Stimulated activated CD8-positive, alpha-beta memory T cell treated with anti-CD3 and anti-CD28 coated beads, Interleukin-15, amount 100 ng/mL, for 24 hours (primary cell): ENCODE measurements at places on chromosomes 5 and 9.

- DNase-seq: no peak
These were observed 1156.8 kb upstream of the SEMA6A start for GRCh38 chr5:117731446-117731845.

- no peak for DNase-seq
These were observed 35.8 kb upstream of the MVB12B start for GRCh38 chr9:126290871-126291270.

GRCh38 chr9:136705564-136705963 lies 6.8 kb upstream of the DIPK1B start:
- DNase-seq: no peak

DNA sequence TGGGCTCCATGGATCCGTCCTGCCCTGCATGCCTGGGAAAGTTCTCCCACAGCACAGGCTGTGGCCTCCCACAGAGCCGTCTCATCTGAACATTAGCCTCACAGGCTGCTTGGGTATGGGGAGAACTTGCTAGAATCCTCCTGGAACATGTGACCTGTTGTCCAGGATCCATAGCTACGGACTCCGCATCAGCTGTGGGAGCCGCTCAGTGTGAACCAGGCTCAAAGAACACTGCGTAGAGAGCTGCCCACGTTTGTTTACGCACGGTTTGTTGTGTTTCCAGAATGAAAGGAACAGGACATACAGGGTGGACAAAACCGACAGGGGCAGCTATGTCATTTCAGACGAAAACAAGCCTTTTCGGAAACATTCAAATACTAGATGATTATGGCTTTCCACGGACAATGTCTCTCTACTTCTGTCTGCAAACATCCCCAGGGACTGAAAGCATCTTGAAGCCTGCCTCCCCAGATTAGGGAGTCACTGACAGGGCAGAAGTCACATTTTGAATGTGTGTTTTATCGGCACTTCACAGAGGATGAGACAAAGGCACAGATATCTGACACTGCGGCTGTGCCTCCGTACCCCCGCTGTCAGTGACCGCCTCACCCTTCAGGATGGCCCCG lies 390.3 kb downstream of the GADD45G start:
- no peak for DNase-seq

DNA sequence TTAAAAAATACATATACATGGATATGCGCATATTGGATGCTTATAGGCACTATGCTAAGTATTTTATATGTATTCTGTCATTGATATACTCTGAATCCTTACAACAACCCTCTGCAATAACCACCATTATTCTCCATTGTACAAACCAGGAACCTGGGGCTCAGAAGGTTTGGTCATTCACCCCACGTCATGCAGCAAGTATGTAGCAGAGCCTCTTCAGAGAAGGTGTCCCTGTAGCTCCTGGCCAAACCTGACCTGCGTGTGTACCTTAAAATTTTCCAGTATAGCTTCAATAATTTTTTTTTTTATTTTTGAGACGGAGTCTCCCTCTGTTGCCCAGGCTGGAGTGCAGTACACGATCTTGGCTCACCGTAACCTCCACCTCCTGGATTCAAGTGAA lies 51.9 kb downstream of the MFAP3 start:
- no peak for DNase-seq

DNA sequence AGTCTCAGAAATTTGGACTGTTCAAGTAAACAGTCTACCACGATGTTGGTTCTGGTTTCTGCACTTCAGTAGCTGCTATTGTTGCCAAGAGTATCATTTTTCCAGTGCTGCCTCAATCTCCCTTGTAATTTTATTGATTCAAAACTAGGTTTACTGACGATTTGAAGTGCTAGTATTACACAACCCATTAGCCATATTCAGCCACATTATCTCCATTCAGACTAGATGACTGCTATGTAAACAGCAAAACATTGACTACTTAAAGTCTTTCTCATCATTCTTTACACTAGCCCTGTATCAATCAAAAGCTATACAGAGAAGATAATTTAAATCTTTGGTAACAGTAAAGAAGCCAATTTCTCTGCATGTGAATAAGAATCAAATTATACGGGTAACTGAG lies 102.0 kb upstream of the TSLP start:
- no peak for DNase-seq

GRCh38 chr5:76944638-76945037 lies 8.2 kb upstream of the CRHBP start:
- DNase-seq: no peak

- DNase-seq: no peak
These were observed 1110.1 kb upstream of the CDH10 start for GRCh38 chr5:25754895-25755294.
